Activated naive CD8-positive, alpha-beta T cell treated with anti-CD3 and anti-CD28 coated beads, Interleukin-2, amount 10 ng/mL, durations not matched to agents 7 days and 5 days (primary cell): ENCODE measurements at places on chromosomes 6 and 20. TPM values are rescaled to one million over a fixed set of nuclear protein-coding genes. Genes with fewer than 3 reads are reported as not detected.

DNA sequence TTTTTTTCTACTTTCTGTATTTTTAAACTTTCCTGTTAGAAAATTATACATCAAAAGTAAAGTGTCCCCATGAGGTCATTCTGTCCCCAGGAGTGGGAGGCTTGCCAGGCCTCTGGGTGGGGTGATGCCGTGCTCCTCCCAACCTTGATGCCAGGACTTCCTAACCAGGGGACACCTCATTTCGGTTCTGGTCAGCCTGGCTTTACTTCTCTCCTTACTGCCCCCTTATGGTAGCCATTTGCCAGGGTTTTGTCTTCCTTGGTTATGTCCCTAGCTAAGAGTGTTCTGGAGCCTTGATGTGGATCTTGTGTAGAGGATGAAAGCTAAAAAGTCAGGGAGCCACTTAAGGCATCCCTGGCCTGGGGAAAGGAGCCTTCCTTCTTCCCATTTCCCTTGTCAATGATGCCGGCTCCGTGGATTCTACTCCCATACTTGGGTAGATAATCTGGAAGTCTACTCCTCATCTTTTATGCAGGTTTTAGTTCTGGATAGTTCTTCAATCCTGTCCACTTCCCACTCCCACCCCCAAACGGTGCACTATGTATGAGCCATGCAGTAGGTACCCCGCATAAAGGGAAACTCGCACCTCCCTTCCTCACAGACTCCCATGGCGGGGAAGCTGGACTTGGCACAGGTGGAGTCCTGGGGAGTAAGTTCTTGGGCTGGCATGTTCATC, 164.1 kb upstream of the SALL4 start:
- no peak for DNase-seq

- no peak for DNase-seq
These were observed 35.1 kb downstream of the TIAM2 start for GRCh38 chr6:155030148-155030720.

- DNase-seq: no peak
These were observed 178.8 kb upstream of the AFDN start for GRCh38 chr6:167647737-167648470.

DNA sequence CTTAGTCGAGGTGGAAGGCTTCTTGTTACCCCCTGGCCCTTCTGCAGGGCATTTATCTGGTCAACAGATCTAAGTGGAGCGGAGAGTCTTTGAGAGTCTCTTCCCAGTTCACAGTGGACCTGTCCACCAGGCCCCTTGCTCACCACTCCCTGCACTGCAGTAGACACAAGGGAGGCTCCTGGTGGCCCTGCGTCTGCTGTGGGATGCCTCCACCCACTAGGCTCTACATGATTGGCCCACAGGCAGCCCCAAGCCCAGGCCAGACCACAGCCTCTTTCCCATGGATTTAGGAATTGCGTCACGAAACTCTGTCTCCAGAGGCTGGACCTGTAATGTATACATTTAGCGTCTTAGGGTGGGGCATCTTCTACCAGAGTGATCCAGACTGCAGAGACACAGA, 28.4 kb downstream of the TBC1D7 start:
- no peak for DNase-seq

DNA sequence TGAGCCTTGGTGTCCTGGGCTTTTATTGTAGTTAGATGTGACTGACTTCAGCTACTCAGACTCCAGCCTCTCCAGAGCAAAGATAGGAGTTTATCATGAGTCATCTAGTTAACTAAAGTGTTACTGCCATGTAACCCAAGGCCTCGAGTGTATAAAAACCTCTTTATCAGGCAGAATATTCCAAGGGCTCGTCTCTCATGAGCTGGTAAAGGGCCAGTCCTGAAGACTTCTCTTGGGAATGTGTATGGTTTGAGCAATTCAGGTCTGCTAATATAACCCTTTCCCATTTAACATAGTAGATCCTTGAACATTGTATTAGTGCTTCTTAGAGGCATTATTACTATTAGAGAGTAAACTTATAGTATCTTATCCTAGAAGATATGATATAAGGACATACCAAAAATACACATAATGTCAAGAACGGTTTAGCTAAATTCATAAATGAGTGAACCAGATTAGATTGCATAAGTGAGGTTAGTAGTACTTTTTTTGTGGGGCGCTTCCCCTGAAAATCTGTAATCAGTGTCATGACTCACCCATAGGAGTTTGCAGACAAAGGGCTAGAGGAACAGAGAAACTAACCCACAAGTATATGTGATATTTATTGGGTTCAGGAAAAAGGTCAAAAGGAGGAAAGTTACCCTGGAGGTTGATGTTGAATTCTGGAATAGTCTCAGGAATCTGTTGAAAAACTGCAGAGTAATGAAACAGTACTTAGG, 16.0 kb downstream of the DSE start:
- no peak for DNase-seq

DNA sequence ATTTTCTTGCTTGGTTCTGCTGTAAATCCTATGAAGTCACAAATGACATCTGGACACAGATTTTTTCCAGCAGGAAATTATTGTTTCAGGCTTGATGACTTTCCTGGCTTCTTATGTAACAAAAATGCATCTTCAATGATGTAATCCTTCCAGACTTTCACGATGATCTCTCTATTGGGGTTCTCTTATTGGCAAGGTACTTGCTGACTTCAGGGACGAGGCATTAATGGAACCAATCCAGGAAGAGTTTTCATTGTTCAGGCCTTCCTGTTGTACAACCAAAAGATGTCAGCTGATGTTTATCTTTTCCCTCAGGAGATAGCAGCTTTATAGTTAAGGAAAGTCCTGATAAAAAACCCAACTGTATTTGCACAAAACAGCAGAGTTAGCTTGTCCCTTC, 118.5 kb upstream of the MMS22L start:
- no peak for DNase-seq

DNA sequence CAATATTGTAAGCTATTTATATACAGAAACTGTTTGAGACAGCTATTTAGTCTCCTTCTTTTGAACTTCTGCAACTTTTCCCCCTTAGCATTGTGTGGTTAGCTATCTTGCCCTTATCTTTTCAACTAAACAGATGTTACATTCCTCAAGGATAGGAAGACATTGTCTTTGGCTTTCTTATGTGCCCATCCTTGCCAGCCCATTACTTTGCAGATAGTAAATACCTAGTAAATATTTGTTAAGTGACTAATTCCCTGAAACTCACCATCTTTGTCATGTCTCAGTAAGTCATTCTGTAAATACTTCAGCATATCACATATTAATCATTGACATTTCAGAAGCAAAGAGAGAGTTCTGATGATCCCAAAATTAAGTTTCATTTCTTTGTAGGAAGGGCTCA, 69.1 kb upstream of the FLRT3 start:
- no peak for DNase-seq

- DNase-seq: no peak
These were observed 1155.8 kb downstream of the GRIK2 start for GRCh38 chr6:102549221-102549874.

DNA sequence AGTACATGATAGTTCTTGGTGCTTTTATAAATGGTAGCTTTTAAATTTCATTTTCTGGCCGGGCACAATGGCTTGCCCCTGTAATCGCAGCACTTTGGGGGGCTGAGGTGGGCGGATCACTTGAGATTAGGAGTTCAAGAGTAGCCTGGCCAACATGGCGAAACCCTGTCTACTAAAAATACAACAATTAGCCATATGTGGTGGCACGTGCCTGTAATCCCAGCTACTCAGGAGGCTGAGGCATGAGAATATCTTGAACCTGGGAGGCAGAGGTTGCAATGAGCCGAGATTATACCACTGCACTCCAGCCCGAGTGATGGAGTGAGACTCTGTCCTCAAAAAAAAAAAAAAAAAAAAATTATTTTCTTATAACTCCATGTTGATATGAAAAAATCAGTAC, 36.0 kb downstream of the LRRN4 start:
- no peak for DNase-seq

DNA sequence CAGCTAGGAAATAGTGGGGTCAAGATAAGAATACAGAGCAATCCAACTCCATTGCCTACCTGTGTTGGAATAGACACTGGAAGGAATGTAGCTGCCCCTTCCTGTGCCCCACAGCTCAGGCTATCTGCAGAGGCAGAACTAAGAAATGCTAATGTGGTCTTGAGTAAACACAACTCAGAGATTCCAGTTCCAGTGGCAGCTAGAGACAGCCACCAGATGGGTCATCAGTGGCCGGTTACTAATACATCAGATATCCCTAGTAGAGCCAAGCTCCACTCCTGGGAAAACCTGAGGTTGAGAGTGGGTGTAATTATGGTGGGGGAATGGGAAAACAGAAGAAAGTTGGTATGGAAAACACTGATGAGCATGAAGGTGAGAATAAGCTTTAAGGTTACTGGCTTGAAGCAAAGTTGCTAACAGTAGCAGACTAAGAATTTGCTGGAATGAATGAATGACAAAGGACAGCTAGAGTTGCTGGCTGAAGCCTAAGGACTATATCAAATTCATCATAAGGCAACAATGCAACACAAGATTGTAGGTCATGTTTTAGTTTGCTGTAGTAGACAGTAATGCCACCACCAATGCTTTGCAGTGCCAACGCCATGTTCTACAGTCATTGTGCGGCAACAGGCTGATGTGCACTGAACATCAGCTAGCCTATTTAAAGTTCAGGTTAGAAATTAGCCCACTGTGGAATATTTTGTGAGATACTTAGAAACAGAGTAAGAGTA, 28.3 kb upstream of the FAM83C start:
- no peak for DNase-seq

DNA sequence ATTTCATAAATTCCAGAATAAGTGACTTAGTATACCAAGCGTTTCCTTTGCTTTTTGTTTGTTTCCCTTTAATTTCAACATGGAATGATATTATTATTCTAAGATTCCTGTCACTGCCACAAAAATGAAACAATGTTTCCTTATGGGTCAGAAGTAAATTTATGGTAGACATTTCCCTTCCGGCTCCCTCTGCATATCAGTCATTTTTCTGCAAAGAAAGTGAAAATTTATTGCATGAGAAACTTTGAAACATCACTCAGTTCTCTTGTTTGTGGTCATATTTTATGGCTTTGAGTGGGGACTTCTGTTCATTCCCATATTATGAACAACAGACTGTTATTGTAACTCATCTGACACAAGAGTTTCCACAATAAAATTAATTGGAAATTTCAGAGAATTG, 97.8 kb downstream of the NKAIN2 start:
- DNase-seq: no peak

- no peak for DNase-seq
These were observed 151.5 kb upstream of the LRFN2 start for GRCh38 chr6:40738551-40739193.

- DNase-seq: no peak
These were observed 17.6 kb upstream of the IER3 start for GRCh38 chr6:30761791-30762429.

GRCh38 chr6:18264923-18265377, 620 bp upstream of the DEK start:
- DNase-seq: no peak

DNA sequence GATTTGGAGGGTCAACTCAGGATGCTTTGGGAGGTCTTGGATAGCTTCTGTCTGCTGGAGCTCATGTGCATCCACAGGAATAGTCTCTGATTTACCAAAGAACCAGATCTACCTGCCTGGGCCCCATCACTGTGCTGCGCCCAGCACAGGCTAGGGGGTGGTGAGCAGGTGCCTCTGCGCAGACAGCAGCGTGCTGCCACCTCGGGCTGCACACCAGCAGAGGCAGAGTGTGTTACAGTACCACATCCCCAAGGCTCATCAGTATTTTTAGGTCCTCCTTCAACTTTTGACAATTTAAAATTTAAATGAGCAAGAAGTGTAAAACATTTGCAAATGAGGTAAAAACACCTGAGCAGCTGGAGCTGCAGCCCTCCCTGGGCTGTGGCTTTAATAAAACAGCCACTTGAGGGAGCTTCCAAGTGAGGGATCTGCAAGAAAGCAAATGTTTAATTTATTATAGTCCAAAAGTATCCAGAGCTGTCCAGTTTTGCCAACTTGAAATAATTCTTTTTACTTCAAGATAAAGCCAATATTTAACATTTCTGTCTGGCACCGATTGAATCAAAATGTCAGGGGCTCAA, 324.9 kb downstream of the ZFAND3 start:
- DNase-seq: no peak

DNA sequence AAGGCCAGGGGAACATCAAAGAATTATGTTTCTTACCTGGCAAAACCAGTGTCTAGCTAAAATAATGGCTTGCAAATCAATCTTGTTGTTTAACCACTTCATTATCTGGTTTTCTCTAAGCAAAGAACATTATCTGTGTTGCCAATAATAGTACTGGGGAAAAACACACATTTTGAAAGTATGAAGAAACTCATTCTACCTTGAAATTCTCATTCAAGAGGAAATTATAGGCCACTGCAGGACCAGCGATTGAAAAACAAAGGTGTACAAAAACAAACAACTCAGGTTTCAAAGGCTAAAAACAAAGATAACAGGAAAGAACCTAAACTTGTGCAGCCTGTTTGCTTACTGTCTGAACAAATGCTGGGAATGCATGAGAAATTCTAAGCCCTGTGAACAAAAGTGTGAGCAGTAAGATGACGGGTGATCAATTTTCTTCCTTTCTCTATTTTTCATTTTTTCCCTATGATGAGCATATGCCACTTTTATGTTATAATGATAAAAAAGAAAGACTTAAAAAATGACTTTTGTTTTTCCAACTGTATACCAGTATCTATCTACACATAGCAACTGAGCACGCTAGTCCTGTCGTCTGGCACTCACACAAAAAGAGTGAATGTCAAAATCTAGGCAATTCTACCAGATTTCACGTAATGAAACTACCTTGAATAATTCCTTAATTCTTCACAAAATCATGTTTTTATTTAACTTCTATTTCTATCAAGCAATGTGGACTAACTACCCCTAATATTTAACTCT, 117.9 kb downstream of the SGK1 start:
- DNase-seq: no peak

GRCh38 chr20:926670-927069, 10.5 kb upstream of the ANGPT4 start:
- no peak for DNase-seq

GRCh38 chr6:39281312-39281980, 32.8 kb downstream of the KCNK17 start:
- no peak for DNase-seq

DNA sequence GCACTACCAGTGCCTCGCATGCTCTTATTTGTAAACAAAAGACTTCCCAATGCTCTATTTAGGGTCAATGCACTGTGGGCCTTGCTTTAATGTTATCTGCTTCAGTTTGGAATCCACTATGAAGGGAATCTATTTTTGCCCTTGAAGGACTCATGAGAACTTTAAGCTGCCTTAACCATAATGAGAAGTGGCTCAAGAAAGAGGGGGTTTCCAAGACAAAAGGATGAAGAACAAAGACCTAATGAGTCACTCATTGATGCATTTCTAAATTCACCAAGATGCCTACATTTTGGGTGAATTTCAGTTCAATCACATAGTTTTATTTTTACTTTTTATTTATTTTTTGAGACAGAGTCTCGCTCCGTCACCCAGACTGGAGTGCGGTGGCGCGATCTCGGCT, 228.2 kb downstream of the LY86 start:
- no peak for DNase-seq

Gene SIRPB1
- 9.6 TPM for total RNA-seq

Gene AKIRIN2
- total RNA-seq: 45.3 TPM

Gene NOTCH4
- total RNA-seq: 0.79 TPM

Gene JPH2
- 0.36 TPM for total RNA-seq

Gene CDH26
- total RNA-seq: 1.9 TPM

Gene C6orf132
- 0.14 TPM for total RNA-seq

Gene SIGLEC1
- total RNA-seq: 0.20 TPM
